ENCODE measurements at places on chromosomes 3 and 15. TPM values are rescaled to one million over a fixed set of nuclear protein-coding genes. Genes with fewer than 3 reads are reported as not detected.

The MST1R gene
- 5.8 TPM for total RNA-seq

The CHRM5 gene
- total RNA-seq, result not detected

- DNase-seq, result no peak
These were observed 181.6 kb downstream of the MFSD1 start for GRCh38 chr3:158983216-158984099.

- peak; percentile 81 for DNase-seq
These were observed 38.5 kb downstream of the IDH2 start for GRCh38 chr15:90063770-90064247.

GRCh38 chr15:51202783-51203182 lies 108.1 kb upstream of the TNFAIP8L3 start:
- DNase-seq, result no peak

Measured in endodermal cell (in vitro differentiated cells).